Stimulated activated CD4-positive, alpha-beta T cell treated with anti-CD3 and anti-CD28 coated beads, Interleukin-4, amount 100 ng/mL, for 4 hours (primary cell): ENCODE measurements at places on chromosomes 3 and 15.

GRCh38 chr3:46897829-46898320 lies 20.4 kb downstream of the PTH1R start:
- DNase-seq: no peak

DNA sequence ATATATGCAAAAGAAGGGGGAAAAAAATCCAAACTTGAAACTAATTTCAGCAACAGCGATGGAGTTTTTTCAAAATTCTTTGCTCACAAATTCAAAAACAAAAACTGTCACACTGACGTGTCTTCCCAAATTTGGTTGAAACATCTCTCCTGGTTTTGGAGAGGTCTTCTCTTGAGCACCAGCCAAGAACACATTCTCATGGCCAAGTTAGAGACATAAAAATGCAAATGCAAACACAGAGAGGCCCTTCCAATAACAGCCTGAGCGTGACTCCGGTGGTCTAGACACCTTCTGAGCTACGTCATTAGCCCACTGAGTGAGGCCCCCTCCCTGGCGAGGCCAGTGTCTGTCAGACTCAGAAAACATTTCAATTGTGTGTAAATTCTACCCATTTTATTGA lies 436.0 kb upstream of the PROK2 start:
- no peak for DNase-seq

DNA sequence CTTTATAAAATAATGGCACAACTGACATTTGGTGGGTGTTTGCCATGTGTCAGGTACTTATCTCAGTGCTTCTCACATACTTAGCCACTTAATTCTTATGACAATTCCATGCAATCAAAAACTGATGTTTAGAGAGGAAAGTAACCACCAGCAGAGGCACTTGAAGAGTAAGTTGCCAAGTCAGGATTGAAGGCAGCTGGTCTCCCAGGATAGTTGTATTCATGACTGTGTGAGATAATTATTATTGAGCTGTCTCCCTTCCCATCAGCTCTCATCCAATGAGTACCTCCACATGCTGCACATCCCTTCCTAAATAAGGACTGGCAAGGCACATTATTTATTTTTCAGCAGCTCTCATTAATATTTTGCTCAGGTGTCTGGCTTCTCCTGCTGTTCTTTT lies 4.8 kb downstream of the VEPH1 start:
- no peak for DNase-seq

- DNase-seq: no peak
Observed at GRCh38 chr3:110210086-110210660, 861.4 kb upstream of the NECTIN3 start.

DNA sequence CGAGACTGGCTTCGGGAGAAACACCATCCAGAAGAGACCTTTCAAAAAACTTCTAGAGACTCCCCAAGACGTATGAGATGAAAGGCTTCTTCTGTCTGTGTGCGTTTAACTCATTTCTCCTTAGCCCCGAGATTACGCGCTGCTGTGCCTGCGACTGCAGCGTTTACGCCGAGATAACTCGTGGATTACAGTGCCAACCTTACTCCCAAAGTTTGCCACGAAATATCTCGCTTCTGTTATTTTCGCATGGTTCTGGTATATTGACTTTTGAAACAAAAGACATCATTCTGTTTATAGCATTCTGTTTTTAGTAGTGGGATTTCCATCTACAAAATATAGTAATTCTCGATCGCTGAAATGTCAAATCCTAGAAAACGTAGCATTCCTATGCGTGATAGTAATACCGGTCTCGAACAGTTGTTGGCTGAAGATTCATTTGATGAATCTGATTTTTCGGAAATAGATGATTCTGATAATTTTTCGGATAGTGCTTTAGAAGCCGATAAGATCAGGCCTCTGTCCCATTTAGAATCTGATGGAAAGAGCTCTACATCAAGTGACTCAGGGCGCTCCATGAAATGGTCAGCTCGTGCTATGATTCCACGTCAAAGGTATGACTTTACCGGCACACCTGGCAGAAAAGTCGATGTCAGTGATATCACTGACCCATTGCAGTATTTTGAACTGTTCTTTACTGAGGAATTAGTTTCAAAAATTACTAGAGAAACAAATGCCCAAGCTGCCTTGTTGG lies 467 bp downstream of the PGBD4 start:
- no peak for DNase-seq
